ENCODE measurements at places on chromosomes 12 and 14.

DNA sequence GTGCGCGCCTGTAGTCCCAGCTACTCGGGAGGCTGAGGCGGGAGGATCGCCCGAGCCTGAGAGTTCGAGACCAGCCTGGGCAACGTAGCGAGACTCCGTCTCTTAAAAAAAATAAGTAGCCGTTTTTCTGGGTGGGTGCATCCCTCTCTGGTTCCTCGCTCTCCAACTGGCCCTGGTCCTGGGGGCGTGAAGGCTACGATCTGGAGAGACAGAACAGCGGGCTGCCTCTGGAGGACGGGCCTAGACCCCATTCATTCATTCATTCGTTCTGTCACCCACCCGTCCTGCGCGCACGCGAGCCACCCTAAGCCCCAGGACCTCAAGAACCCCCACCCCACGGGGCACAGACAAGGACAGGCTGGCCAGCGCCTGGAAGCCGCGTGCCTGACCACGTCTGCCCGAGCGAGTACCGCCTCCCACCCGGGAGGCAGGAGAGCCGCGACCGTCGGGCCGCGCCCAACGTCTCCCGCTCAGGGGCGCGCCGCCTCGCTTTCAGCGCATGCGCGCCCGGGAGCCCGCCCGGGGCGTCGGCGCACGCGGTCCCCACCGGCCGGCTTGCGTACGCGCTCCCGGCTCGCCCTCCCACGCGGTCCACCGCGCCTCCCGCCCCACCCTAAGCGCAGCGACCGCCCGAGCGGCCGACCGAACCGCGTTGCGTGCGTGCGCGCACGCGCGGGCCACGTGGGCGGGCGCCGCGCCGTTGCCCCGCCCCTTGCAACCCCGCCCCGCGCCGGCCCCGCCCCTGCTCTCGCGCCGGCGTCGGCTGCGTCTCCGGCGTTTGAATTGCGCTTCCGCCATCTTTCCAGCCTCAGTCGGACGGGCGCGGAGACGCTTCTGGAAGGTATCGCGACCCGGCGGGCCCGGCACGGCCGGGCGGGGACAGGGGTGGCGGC is at the start of gene RAN:
RAN (plus strand) TSS at position 781 of the 893 bp plus-strand sequence. CDS start 528 bp downstream, outside the sequence.
- peak; percentile 95 for DNase-seq

DNA sequence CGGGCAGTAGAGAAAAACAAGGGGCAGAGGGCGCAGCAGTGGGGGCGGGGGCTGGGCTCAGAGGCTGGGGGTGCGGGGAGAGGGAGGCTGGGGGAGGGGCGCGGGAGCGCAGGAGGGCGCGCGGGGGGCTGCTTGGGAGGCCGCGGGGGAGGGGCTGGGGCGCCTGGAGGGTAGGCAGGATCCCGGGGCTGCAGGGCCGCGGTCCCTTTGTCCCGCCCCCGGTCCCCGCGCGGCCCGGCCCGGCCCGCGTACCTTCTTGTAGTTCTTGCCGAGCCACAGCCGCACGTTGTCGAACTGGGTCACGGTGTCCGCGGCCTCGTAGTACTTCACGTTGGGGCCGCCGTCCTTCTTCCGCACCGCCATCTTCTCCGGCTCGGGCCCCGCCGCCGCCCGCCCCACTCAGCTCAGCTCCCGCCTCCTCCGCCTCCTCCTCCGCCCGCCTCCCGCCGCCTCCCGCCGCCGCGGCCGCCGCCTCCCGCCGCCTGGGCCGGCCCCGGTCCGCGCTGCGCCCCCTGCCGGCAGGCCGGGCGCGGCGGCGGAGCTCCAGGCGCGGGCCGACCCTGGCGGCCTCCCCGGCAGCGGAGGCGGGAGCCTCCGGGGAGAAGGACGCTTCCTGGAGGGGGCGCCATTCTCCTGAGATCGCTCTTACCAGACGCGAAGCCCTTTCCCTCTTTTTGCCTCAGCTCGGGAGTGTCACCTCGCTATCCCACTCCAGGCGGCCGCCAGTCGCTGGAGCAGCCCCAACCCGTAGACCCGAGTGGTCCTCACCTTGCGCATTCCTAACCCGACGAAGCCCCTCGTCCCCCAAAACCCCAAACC is at the start of gene SMARCC2:
SMARCC2 (minus strand) TSS at position 385 of the 819 bp plus-strand sequence; CDS start at position 363, 22 bp downstream.
- peak; percentile 82 for DNase-seq

DNA sequence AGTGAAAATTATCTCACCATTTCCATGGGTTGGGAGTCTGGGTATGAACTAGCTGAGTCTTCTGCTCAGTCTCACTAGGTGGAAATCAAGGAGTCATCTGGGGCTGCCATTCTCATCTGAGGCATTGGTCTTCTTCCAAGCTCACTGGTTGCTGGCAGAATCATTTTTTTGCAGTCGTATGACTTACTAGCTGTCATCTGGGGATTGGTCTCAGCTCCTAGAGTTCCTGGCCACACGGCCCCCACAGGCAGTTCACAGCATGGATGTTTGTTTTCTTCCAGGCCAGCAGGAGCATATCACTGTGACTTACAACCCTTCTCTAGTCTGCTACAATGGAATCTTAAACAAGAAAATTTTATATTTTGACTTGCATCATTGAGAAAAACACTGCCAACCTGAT is 18.6 kb upstream of the OR10AD1 start:
- DNase-seq = no peak

GRCh38 chr14:41873686-41874317 is 267.1 kb downstream of the LRFN5 start:
- DNase-seq = no peak

GRCh38 chr12:1318327-1319031 is 275.9 kb downstream of the FBXL14 start:
- no peak for DNase-seq

GRCh38 chr12:68893201-68893600 is 39.8 kb downstream of the CPM start:
- no peak for DNase-seq

DNA sequence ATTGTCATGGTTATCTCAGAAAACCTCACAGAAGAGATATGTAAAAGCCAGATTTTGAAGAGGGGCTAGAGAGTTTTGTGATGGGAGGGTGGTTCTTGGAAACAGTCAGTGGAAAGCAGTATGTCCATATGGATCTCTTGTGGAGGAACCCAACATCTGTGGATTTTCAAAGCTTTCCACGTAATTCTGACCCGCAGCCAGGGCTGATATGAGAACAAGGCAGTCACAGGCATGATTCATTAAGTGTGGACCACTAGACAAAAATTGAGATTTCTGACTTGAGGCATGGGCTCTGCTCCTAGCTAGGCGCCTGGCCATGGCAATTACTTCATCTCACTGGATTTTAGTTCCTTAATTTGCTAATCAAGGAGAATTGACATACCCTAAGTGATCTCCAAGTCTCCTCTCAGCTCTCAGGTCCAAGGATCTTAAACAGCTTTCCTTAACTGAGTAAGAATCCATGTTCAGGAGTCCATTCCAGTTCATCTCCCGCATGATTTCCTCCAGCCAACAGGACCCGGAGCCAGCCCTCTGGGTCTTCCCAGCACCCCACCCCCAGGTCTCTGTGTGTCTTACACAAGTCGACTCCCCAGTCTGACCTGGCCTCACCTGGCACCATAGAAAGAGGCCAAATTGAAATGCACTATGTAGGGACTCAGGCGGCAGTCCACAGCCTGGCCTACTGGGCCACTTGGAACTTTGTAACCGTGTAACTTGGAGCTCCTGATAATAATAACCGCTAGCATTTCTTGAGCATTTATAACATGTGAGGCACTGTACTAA is 176.3 kb upstream of the PARP11 start:
- no peak for DNase-seq

- no peak for DNase-seq
Measured at GRCh38 chr14:96949594-96949993, 152.4 kb downstream of the VRK1 start.

DNA sequence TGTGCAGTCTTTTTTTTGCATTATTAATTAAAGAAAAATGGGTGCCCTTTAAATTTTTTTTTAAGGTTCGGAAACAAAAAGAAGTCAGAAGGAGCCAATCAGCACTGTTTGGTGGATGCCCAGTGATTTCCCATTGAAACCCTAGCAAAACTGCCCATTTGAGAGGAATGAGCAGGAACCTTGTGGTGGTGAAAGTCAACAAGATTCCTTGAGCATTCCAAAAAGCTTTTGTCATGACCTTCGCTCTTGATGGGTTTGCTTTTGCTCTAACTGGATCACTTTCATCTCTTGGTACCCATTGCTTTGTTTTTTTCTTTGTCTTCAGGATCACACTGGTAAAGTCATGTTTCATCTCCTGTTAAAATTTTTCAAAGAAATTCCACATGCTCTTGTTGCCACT is 54.1 kb downstream of the ADIPOR2 start:
- DNase-seq = no peak

DNA sequence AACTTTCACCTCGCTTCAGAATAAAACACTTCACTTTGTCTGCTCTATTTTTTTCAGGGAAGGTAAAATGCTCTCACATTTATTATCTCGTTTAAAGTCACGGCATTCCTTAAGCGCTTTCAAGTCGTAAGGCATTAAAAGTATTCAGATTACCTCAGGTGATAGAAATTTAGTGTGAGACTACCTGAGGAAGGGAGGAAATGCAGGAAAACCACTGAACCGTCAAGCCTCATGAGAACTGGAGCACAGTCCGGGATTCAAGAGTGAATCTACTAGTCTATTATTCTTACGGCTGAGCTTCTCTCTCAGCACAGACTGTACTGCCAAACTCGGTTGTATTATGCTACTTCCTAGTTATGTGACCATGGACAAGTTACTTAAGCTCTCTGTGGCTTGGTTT is 8.3 kb upstream of the PPFIBP1 start:
- DNase-seq = no peak

GRCh38 chr14:60646226-60646818 is 3.0 kb downstream of the SIX1 start:
- no peak for DNase-seq

- no peak for DNase-seq
Measured at GRCh38 chr14:53955229-53955556, 1.4 kb downstream of the BMP4 start.

- DNase-seq = peak; percentile 31
Measured at GRCh38 chr12:122081697-122082221, 3.2 kb downstream of the MLXIP start.
